ENCODE measurements at places on chromosomes 6 and 20.

GRCh38 chr20:19661717-19662636 is 96.1 kb upstream of the RIN2 start:
- no peak overlapping the region for H3K27ac ChIP-seq
- H3K4me3 ChIP-seq: no peak overlapping the region
- peaks cover 6% of the 10 kb centered on the region for H3K4me1 ChIP-seq
- H3K27me3 ChIP-seq: peaks cover 28% of the 10 kb centered on the region

GRCh38 chr6:40721271-40721952 is 134.2 kb upstream of the LRFN2 start:
- no peak overlapping the region for H3K27ac ChIP-seq
- no peaks in the 10 kb centered on the region for H3K27me3 ChIP-seq
- H3K4me1 ChIP-seq: peaks cover 12% of the 10 kb centered on the region
- H3K4me3 ChIP-seq: no peak overlapping the region
- no peaks in the 10 kb centered on the region for H3K36me3 ChIP-seq
- no peak for DNase-seq

- no peak overlapping the region for H3K27ac ChIP-seq
- no peak for DNase-seq
- H3K27me3 ChIP-seq: no peaks in the 10 kb centered on the region
- H3K36me3 ChIP-seq: no peaks in the 10 kb centered on the region
- no peak overlapping the region for H3K4me3 ChIP-seq
Observed at GRCh38 chr20:53599378-53599777, 5.7 kb upstream of the ZNF217 start.

- no peak for DNase-seq
- no peaks in the 10 kb centered on the region for H3K36me3 ChIP-seq
- H3K4me3 ChIP-seq: no peak overlapping the region
- no peak overlapping the region for H3K27ac ChIP-seq
- H3K27me3 ChIP-seq: no peaks in the 10 kb centered on the region
Observed at GRCh38 chr6:110523451-110524021, 47.1 kb upstream of the SLC22A16 start.

DNA sequence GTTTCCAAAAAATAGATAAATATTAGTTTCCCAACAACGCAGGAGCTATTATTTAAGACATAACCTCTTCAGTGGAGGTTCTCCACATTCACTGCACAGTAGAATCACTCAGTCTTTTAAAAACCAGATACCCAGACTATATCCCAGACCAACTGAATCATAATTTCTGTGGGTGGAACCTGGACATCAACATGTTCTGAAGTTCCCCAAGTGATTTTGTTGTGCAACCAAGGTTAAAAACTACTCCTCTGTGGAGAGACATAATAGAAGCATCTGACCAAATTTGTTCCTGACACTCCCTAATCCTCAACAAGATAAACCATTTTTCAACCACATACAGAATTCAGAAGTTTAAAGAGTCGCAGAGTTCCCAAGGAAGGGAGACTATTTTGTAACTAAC is 42.3 kb downstream of the STK38 start:
- no peak overlapping the region for H3K4me3 ChIP-seq
- DNase-seq: no peak
- no peak overlapping the region for H3K27ac ChIP-seq
- peaks cover 26% of the 10 kb centered on the region for H3K36me3 ChIP-seq
- peaks cover 31% of the 10 kb centered on the region for H3K4me1 ChIP-seq

GRCh38 chr6:142187209-142187608 is 40.1 kb downstream of the VTA1 start:
- H3K36me3 ChIP-seq: peaks cover 18% of the 10 kb centered on the region
- no peaks in the 10 kb centered on the region for H3K27me3 ChIP-seq
- H3K4me1 ChIP-seq: peaks cover 7% of the 10 kb centered on the region
- no peak overlapping the region for H3K4me3 ChIP-seq

DNA sequence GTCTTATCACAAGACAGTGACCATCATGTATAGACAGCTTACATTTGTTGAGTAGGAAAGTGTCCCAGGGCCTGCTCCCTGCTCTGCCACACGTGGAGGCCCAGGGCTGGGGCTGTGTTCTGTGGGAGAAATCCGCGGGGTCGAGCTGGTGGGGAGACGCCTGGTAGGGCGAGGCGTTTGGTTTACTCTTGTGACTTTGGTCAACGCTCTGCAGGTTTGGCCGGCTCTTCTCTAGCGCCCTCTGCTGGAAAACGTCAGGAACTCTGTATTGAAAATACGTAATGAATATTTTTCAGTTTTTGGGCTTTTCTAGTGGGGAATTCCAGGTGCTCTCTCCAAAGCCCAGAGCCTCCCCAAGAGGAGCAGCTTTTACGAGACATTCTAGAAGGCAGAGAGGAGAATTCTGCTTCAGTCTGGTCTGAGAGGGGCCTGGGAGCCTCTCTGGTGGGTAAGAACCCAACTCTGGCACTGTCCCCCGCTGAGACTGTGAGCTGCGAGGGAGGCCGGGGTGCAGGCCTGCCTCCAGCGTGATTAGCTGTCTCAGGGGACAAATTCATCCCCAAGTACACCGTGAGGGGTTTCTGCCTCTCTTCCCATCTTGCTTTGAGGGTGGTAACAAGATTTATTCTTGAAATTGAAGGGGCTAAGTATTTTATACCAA is 112.6 kb upstream of the RALGAPA2 start:
- H3K27ac ChIP-seq: no peak overlapping the region
- no peak overlapping the region for H3K4me3 ChIP-seq
- no peaks in the 10 kb centered on the region for H3K36me3 ChIP-seq
- H3K27me3 ChIP-seq: peaks cover 23% of the 10 kb centered on the region

- H3K4me1 ChIP-seq: peaks cover 45% of the 10 kb centered on the region
- peaks cover 24% of the 10 kb centered on the region for H3K36me3 ChIP-seq
- H3K4me3 ChIP-seq: no peak overlapping the region
- no peaks in the 10 kb centered on the region for H3K27me3 ChIP-seq
- no peak overlapping the region for H3K27ac ChIP-seq
- no peak for DNase-seq
Observed at GRCh38 chr6:47502920-47503319, 25.3 kb downstream of the CD2AP start.

DNA sequence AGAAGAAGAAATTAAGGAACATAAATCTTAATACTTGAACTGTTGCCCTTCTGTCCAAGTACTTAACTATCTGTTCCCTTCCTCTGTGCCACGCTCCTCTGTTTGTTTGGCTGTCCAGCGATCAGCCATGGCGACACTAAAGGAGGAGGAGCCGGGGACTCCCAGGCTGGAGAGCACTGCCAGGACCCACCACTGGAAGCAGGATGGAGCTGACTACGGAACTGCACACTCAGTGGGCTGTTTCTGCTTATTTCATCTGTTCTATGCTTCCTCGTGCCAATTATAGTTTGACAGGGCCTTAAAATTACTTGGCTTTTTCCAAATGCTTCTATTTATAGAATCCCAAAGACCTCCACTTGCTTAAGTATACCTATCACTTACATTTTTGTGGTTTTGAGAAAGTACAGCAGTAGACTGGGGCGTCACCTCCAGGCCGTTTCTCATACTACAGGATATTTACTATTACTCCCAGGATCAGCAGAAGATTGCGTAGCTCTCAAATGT is 17.1 kb downstream of the IRF4 start:
- H3K27me3 ChIP-seq: no peaks in the 10 kb centered on the region
- peak overlapping the region; percentile 67 for H3K27ac ChIP-seq

DNA sequence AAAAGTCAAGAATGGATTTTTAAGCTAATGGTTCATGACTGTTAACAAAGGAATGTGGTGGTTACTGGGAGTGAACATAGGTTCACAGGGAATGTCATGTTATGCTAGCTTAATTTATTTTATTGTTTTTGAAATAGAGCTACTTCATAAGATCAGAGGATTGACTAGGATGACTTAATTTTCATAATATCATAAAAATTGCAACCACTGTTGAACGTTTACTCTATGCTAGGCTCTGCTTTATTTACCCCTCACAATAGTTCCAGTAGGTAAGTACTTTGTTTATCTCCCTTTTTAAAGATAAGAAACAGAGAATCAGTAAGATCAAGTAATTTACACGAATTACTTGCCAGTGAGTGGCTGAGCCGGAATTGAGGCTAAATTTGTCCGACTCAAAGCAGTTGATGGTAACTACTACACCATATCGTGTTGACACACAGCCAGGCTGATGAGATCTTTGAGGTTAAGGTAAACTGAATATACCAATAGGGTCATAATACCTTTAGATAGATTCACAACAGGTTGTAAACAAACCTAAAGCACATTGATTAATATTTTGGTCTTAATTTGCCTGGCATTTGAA is 194.6 kb upstream of the CITED2 start:
- no peak overlapping the region for H3K4me3 ChIP-seq
- H3K4me1 ChIP-seq: peaks cover 4% of the 10 kb centered on the region
- H3K27ac ChIP-seq: no peak overlapping the region
- DNase-seq: no peak

DNA sequence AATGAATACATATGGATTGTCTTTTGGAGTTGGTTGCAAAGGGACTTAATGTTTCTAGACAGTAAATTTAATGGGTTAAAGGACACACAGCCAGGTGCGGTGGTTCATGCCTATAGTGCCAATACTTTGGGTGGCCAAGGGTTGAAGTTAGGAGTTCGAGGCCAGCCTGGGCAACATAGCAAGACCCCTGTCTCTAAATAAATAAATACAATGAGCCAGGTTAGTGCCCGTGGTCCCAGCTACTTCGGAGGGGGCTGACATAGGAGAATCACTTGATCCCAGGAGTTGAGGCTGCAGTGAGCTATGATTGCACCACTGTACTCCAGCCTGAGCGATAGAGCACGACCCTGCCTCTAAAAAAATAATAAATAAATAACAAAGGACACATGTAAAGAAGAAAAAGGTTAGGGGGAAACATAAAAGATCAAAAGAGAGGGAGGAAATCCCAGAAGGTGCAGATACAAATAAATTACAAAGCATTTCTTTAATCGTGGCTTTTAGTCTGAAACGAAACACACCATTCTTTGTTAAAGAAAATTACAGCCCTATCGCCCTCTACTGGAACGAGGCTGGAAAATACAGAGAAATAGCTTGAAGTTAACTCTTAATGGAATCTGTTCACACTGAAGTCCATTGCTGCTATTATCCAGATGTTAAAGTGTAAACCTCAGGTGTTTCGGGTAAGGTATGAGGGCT is 42.6 kb upstream of the SCML4 start:
- H3K4me1 ChIP-seq: peaks cover 34% of the 10 kb centered on the region
- H3K27me3 ChIP-seq: peaks cover 2% of the 10 kb centered on the region
- no peak overlapping the region for H3K4me3 ChIP-seq
- peaks cover 21% of the 10 kb centered on the region for H3K36me3 ChIP-seq
- H3K27ac ChIP-seq: no peak overlapping the region

Measured in activated naive CD8-positive, alpha-beta T cell treated with anti-CD3 and anti-CD28 coated beads, Interleukin-2, amount 50 U/mL, for 24 hours (primary cell).